ENCODE measurements at places on chromosomes 13 and 19.
A peak's percentile ranks its signal among the peaks of the same experiment; 100 is the strongest.

DNA sequence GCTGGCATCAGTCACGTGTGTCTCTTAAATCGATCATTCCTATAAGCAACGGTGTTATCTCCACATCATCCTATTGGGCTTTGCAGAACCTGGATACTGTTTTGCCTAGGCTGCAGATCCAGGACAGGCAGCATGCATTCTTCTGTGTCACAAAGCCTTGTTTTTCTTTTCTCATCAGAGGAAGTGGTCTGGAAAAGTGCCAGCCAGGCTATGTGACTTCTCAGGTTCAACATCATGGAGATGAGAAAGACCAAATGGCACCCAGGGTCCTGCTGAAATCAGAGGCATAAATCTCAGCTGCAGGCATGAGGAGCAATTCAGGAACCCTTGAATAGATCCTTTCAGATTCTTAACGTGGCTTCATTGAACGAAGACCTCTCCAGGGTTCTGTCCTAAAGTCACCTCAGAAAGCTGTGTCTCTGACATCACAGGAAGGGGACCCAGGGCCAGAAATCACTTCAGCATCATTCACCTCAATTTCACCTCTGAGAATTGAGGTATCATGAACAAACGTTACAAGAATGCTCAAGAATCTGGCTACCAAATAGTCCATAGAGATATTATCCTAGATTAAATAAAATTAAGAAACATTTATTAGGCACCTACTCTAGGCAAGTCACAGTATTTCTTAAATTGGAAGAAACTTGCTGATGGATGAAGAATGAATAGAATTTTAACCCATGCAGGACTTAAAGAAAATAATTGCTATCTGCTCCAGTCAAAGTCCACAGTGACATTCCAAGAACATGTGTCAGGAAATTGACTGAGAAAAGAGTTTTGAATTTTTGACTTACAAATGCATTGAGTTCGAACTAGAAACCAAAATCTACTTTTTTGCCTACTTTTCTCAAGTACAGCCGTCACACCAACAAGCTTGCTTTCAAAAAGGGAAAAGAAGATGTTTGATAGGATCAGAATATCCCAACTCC is 124.1 kb downstream of the COG6 start:
- peak; percentile 40 for DNase-seq

DNA sequence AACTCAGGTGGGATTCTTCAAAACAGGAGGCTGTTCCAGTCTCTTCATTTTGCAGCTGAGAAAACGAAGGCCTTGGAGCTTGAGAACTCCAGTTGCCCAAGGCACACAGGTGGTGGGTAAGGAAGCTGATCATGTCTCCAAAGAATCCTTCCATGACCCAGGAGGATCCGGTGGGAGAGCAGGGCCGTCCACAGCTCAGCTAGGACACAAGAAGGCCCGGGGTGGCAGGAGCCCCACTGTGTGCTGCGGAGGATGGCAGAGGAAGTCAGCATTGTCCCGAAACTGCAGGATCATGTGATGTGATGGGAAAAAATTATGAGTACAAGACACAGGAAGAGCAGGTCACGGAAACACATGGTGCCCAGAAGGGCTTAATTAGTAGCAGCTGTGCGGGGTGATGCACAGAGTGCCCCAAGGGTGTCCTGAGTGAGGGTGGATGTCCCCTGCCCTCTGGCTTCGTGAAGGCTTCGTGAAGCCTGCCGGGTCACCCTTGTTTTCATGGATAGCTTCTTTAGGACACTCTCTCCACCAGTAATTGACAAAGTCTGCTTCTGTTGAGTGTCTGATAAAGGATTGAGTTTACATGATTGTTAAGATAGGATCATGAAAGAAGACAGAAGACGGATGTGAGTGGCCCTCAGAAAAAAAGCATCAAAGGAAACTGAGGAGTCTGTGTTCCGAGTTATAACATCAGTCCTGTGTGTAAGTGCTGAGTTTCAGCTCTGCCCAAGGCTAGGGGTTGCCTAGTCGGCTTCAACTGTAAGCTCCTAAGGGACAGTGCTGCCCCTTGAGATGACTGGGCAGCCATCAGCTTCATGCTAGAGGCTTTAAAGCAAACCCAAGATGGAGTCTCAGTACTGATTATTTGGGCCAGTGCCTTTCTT is 33.8 kb upstream of the SACS start:
- no peak for DNase-seq

DNA sequence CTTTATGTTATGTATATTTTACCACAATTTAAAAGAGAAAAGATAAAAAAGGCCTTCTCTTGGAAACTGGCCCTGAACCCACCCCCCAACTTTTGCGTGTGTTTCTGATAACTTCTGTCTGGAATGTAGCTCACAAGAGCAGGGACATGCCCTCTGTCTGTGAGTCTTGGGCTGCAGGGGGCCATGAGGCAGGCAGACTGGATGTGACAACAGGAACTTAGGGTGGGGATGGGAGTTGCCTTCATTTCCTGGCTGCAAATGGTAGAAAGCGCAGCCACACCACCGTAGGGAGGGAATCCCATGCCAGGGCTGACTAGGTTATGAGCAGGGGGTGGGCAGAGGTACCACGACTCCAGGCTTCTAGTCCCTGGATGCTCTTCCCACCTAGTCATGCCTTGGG is 21.9 kb downstream of the CILP2 start:
- no peak for DNase-seq

GRCh38 chr19:48962029-48962848 is 2.9 kb upstream of the FTL start:
- DNase-seq: no peak

DNA sequence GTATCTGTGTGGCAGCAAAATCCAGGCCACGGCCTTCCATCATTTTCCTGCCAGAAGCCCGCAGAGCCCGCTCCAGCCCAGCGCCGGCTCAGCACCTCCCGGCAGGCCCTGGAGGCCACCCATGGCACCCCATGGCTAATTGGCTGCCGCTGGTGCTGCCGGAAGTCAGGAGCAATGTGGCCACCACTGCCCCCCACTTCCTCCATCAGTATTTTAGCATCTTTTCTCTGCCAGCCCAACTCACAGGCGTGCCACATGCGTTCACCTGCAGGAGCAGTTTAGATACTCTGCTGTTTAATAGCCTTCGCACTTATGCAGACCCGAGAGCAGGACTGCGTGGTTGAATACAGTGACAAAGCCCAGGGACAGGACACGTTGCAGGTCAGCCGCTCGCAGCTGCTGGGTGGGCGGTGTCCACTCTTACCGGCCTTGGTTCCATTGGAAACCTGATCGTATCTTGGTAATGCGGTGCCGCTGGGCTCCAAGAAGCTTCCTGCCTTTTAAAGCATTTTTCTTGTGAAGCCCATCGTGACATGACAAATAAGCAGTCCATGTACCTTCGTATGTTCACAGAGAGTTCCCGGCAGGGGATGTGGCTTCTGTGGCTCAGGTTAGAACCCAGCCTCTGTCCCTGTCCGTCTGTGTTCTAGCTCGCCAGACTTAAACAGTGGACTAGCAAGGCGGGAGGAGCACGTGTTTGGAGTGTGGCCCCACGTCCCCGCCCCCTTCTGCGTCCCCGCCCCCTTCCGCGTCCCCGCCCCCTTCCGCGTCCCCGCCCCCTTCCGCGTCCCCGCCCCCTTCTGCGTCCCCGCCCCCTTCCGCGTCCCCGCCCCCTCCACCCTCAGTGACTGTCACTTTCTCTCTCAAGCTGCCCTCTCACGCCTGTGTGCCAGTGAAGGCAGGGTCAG is 162.0 kb upstream of the SOX1 start:
- DNase-seq: no peak

DNA sequence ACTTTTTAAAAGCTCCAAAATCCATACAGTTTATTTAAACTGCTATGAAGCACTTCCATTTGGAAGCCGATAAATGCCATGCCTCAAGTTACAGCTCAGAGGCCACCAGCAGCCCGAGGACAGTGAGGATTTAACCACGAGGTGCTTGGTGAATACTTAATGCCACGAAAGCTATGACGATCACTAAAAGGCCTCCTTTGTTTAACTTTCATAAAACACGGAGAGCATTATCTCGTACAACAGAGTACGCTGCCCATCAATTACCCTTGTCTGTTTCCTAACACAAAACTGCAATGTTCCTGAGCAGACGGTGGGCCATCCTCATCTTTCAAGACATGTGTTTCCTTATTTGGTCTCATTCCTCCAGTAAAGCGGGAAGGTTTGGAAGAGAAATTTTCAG is 58.4 kb downstream of the PEPD start:
- no peak for DNase-seq

- no peak for DNase-seq
Observed at GRCh38 chr19:2227415-2228156, 8.5 kb downstream of the PLEKHJ1 start.

DNA sequence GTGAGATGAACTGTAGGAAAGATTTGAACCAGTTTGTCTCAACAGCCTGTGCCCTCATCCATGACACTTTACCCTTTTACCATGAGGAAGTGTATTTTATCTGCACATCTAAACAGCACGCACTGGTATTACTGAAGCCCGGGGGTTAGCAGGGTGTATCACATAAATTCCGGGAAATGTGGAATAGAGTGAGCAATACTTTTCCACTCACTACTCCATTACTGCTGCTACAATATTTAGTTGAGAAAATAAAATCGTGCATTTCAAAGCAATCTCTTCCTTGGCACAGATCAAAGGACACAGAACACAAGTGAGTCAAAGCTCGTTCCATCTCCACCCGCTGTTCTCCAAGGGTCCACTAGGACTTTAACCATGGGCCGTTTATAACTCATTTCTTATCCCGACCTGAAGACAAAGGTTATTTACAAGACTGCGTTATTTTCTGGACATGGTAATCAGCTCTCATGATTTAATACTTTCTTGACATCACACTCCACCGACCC is 35.2 kb downstream of the STK24 start:
- DNase-seq: no peak

DNA sequence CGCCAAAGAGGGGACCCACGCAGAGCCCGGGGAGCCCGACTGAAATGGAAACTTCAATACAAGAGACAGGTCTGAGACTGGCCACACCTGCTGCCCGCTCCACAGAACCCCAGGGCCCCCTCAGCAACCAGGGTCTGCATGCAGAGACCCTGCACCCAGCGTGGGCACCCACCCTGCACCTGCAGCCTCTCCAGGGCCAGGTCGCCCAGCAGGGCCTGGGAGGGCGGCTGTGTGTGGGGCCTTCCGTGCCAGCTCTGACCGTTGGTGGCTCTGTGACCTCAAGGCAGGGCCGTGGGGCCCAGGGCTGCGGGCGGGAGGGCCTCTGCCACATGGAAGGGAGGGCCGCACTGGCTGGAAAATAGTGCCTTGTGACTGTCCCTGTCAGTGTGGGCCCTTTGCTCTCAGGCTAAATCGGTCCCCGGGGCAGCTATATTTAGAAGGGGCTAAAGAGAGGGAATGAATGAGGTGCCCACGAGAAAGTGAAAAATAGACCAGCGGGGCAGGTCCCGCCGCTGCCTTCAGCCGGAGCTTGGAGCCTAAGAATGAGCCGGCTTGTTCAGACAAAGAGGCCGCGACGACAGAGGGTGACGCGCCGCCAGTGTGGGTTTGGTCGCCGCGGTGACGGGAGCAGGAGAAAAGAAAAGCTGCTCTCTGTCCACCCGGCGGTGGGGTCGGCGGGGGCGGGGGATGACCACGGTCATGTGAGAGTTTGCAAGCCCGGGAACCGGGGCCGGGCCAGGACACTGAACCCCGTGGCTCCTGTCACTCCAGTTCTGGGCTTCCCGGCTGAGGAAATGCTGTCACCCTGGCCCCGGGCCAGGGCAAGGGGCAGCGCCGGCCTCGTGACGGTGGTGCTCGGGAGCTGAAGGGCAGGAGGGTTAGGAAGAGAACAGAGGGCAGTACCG is 70.5 kb downstream of the GADD45B start:
- DNase-seq: peak; percentile 39

GRCh38 chr13:74097116-74097515 is 37.1 kb downstream of the KLF12 start:
- DNase-seq: no peak

- DNase-seq: peak; percentile 34
Observed at GRCh38 chr19:47274891-47275761, 441 bp downstream of the INAFM1 start.

DNA sequence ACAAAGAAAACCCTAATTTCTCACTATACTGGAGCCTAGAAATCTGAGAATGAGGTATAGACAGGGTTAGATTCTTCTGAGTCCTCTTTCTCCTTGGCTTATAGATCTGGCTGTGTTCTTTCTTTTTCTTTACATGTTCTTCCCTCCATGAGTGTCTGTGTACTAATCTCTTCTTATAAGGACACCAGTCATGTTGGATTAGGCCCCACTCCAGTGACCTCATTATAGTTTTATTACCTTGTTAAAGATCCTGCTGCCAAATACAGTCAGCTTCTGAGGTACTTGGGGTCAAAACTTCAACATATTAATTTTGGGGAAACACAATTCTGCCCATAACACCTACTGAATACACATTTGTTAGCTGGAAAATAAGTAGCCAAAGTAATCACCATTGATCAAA is 302.6 kb downstream of the PCDH9 start:
- no peak for DNase-seq

DNA sequence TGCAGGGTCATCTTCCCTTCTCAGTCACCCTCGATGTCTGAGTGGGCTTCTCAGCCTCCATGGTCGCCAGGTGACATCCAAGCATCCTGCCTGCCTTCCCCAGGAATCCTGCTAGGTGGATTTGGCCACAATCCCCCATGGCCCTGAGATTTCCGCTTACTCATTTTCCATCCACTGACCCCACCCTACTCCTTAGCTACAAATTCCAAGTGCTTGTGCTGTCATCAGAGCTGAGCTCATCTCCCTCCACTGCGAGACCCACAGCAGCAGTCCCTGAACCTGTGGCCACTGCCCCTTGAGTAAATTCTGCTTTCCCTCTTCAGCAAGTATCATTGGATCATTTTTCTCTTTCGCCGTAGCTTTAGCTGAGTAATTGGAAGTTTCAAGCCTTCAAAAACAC is 90.5 kb upstream of the ANKRD10 start:
- DNase-seq: peak; percentile 73

- DNase-seq: no peak
Observed at GRCh38 chr19:45339629-45340028, 921 bp upstream of the KLC3 start.

DNA sequence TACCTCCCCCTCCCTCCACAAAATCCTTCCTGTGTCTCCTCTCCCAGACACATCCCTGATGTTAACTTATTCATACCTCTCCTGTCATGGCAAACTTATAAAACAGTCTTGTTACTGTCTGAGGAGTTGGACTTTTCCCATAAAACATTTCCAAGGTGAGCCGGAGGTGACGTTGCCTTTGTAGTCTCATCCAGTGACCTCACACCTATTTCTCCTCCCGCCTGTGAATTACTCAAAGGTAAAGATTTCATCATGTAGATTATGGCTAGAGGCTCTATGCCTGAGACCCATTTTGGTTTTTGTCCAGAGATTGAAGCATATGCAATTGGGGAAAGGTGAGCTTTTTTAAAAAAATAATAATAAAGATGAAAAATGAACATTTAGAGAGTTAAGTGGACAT is 529.0 kb downstream of the MYO16 start:
- DNase-seq: no peak
